Lower lobe of right lung (tissue), 2 donors: ENCODE measurements at places on chromosomes 11 and 22.

DNA sequence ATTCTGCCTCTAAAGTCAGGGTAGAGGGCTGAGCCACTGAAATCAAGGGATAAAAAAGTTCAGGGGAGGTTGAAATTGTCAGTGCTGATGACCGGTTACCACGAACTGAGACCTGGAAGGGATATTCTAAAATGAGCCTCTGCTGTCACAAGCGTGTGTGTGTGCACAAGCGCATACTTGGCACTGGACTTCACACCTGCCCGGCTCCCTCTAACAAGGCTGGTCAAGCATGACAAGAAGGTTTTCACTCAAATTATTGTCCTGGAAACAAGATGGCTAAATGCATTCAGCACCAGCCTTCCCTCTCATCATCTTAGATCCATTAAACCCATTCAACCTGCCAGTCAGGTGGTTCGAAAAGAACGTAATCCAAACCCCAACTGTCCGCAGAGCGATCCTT is 54.8 kb upstream of the CECR2 start:
- no peak for DNase-seq

GRCh38 chr11:1884303-1884700 is 7.4 kb downstream of the PRR33 start:
- no peak for DNase-seq

GRCh38 chr11:95562196-95562921 is 227.2 kb downstream of the FAM76B start:
- DNase-seq, result no peak

GRCh38 chr11:126061707-126062678 is 673 bp downstream of the CDON start:
- DNase-seq, result no peak

GRCh38 chr11:75632962-75633361 is 35.9 kb downstream of the MAP6 start:
- DNase-seq, result no peak

DNA sequence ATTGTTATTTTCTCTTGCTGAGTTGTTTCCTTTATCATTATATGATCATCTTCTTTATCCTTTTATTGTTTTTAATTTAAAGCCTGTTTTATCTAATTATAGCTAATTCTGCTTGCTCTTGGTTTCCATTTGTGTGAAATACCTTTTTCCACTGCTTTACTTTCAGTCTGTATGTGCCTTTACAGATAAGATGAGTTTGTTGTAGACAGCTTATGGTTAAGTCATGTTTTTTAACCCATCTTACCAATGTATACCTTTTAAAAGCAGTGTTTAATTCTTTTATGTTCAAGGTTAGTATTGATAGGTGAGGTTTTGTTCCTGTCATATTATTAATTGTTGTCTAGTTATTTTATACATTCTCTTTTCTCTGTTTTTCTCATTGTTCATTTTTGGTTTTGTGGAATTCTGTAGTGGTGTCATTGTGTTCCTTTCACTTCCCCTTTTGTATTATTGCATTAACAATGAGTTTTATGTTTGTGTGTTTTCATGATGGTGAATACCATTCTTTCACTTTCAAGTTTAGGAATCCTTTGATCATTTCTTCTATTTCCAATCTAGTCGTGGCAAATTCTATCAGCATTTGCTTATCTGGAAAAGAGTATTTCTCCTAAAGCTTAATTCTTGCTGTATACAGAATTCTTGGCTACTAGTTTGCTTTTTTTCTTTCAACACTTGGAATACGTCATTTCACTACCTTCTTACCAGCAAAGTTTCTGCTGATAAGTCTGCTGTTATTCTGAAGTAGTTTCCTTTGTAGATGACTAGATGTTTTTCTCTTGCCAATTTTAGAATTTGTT is 21.8 kb downstream of the OR5AN1 start:
- no peak for DNase-seq

DNA sequence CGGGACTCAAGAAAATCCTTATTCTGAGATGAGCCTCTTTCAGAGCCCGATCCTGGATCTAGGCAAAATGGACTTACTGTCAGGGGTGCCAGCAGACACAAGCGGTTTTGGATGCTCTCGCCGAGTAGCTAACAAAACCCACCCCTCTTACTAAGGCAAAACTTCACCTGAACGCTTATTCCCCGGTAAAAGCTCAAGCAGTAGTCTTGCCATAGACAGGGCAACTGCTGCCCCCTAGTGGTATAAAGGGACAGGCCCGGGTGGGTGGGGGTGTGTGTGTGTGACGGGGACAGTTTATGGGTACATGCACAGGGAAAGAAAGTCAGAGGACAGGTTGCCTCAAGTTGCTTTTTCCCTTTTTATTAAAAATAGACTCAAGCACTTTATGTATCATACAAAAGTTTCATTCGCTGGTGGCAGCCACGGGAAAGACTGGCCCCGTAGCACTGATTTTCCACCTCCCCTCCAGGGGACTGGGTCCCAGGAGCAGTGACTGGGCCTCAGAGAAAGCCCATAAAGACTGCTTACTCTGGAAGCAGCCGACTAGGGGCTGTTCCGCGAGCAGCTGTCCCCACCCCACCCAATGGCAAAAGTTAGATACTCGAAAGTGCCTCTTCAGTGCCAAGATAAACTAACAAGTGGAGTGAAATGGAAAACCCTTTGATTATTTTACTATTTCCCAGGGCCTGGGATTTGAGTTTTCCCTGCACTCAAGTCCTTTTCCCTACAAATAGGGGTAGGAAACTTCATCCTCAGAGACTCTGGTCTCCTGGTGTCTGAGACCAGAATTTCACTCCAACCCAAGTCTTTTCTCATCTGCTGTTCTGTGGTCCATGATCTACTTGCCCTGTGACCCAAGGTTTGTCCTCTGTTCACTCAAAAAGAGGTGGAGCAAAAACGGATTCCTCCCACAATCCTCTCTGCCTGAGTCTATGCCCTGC is 4.7 kb downstream of the YPEL4 start:
- DNase-seq, result peak; percentile 84

- DNase-seq, result peak; percentile 91
Measured at GRCh38 chr11:72712168-72712751, 38.0 kb upstream of the PDE2A start.

DNA sequence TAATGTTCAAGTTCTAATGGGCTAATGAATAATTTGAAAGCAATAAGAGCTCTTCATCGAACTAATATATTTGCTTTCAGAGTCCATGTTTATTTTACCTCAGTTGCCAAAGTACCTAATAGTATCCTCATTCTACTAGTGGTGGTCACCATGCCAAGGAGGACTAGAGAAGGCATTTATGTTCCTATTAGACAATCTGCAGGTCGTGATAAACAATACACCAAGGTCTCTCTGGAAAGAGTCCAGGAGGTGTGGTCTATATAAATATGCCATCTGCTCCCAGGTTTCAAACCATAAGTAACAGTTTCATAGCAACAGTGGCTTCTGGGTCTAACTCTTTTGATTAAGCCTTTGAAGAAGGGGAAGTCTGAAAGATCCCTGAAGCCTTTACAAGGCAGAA is 42.9 kb downstream of the ARFGAP3 start:
- DNase-seq, result no peak

DNA sequence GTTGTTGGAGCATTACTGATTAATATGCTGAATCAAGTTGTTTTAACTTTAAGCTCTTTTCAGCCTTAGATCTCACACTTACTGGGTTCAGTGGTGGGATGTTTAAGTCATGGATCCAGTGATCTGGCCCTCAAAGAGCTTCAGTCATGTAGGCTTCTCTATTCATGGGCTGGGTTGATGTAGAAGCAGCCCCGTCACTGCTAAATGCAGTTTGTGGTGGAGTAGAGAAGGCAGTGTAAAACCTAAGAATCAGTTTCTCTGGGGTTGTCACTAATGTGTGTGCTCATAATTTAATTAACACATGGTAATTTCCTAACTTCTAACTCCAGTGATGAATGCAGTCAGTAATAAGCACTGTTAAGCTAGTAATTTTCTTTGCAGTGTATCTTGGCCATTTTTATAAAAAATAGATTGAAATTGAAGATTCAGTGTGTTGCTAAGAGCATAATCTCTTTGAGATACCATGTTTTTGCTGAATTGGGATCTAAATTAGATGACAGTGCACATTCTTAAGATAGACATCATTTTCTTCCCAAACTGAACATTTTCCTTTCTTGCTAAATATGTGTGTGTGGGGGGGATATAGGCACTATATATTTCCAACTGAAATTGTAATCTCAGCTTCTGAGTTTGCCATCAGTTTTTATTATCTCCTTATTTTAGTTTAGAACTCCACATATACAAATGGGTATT is 9.0 kb downstream of the SPCS2 start:
- DNase-seq, result no peak
